ENCODE measurements at places on chromosomes 13 and 19. TPM values are rescaled to one million over a fixed set of nuclear protein-coding genes. Genes with fewer than 3 reads are reported as not detected.

NBEA gene
- total RNA-seq = 9.7 TPM

SLC6A16 gene
- 0.48 TPM for total RNA-seq

F10 gene
- total RNA-seq = 4.6 TPM

KLK1 gene
- total RNA-seq = 29.7 TPM

ZNF790 gene
- total RNA-seq = 0.60 TPM

CLEC4G gene
- 0.55 TPM for total RNA-seq

MBD3L2 gene
- total RNA-seq = not detected

ZNF415 gene
- 5.6 TPM for total RNA-seq

FIZ1 gene
- total RNA-seq = 137 TPM
